Calu3 (cell line): ENCODE measurements at places on chromosomes 2 and 18. TPM values are rescaled to one million over a fixed set of nuclear protein-coding genes. Genes with fewer than 3 reads are reported as not detected.

DNA sequence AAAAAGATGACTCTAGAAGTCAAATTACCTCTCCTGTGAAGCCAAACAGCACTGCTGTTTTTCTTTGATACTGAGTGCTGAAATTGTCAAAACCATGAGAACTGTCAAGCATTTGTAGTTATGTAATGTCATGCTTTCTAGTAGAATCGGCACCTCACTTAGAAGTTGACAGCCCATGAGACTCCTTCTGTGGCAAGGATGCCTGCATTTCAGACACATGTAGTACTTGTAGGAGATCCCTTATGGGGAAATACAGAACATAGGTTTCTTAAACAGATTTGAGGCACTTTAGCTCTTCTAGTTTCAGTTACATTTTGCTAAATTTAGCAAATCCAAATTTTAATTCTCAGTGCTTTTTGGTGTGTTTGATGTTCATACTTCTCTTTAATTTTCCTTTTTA is 15.7 kb downstream of the ZNF407 start:
- no peak for DNase-seq

DNA sequence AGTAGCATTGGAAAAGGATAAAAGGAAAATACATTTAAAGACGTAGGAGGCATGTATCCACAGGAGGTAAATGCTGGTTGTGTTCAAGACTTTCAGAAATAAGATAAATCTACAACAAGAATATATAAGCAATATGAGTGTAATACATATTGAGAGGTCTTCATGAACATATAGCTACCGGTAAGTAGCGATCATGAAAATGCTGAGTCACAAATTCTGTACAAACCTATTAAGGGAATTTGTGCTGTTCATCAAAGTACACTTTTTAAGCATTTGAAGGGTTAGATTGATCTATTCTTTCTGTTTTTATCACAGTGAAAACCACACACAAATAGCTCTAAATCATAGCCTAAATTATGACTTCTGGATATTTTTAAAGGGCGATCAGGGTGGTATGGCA is 173.1 kb upstream of the NYAP2 start:
- DNase-seq: no peak

- DNase-seq: no peak
Observed at GRCh38 chr2:160751021-160751420, 257.4 kb upstream of the RBMS1 start.

DNA sequence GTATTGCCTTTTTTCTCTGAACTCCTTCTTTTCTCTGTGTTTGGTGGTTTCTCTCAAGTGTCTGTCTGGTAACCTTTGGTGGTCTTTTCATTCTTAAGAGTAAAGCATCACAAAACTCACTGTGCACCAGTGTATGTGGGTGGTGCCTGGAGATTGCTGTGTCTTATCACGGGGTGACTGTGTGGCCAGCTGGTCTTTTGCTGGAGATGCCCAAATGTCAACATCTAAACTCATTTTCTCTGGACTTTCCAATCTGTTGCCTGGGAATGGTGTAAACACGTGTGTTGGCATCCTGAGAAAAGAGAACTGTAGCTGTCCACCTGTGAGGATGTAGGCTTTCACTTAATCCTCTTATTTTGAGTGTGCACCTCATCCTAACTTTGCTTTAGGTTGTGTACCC is 323.2 kb downstream of the AGPS start:
- no peak for DNase-seq

DNA sequence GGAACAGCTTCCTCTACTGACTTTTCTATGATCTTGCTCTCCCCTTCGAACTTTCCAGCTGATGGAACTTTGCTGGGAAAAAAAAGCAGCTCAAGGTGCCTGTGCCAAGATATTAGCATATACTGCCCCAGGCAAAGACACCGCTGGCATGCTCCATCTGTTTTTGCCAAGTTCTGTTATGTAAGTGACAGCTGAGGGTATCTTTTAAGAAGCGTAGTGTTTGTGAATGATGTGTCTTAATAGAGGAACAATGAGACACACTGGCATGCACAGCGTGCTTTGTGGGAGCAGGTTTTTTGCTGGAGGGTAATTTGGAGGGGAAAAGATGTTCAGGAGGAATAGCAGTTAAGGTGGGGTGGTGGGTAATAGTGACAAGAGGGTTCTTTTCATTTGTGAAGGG is 47.8 kb downstream of the SLC4A3 start:
- DNase-seq: no peak

The ATP8B1 gene
- total RNA-seq: 62.3 and 66.2 TPM in 2 replicates

- DNase-seq: no peak
Observed at GRCh38 chr18:52391810-52392559, 52.0 kb downstream of the DCC start.

GRCh38 chr18:67379981-67380380 is 136.5 kb downstream of the DSEL start:
- DNase-seq: no peak

- no peak for DNase-seq
Observed at GRCh38 chr18:56988022-56988421, 158.9 kb upstream of the BOD1L2 start.

- no peak for DNase-seq
Observed at GRCh38 chr2:72830273-72830672, 4.4 kb upstream of the EXOC6B start.

GRCh38 chr2:165227571-165227970 is 11.6 kb upstream of the SCN2A start:
- no peak for DNase-seq

The DLGAP1 gene
- 3.2 and 9.0 TPM in 2 replicates for total RNA-seq

The RNF125 gene
- 0.50 and 0.98 TPM in 2 replicates for total RNA-seq

The AQP12B gene
- total RNA-seq: not detected in 2 replicates

The UPP2 gene
- not detected in 2 replicates for total RNA-seq

DNA sequence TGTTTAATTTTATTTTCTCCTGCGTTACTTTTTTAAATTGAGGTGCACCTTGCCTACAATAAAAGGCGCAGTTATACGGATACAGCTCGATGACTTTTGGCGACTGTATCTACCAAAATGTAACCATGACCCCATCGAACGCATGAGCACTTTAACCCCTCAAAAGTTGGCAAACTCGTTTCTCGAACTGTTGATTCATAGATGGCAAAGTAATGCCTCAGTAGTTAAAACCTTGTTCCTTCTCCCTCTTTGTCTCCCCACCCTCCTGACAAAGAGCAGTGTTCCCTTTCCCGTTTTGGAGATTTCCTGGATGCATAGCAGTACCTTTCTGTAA is 577 bp downstream of the MOGAT1 start:
- DNase-seq: no peak

The LTBP1 gene
- 12.8 and 13.9 TPM in 2 replicates for total RNA-seq

DNA sequence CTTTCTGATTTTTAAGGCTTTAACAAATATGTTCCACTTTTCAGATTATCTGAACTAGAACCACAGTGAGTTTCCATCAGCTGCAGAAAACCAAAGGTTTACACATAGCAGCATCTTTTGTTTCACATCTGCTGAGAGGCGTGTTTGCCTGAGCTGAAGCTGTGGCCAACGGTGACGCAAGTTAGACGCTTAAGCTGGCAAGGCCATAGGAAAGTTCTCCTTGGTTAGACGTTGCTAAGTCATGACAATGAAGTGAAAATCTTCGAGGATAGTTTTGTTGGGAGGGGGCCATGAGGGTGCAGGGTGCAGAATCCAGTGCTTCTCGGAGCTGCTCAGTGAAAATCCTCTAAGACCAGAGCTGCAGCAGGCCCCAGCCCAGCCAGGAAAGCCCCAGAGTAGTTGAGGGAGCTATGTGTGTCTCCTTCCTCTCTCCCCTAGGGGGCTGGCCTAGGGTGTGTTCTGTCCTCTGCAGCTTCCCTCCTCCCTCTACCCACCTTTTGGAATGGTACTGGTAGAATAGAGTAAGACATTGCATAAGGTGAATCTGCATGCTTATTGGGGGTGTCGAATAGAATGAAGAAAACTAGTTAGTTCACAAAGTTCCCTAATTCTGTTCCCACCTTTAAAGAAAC is 105.4 kb downstream of the FHOD3 start:
- no peak for DNase-seq

The OSBPL1A gene
- total RNA-seq: 26.0 and 34.8 TPM in 2 replicates

DNA sequence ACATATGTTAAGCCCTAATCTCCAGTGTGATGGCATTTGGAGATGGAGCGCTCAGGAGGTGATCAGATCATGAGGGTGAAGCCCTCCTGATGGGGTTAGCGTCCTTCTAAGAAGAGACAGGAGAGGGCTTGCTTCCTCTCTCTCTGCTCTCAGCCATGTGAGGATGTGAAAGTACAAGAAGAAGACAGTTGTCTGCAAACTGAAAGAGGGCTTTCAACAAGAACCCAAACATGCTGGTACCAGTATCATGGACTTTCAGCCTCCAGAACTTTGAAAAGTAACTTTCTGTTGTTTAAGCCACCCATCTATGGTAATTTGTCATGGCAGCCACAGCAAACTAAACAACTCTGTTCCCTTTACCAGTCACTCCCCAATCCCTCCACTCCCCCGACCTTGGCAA is 47.4 kb downstream of the CACNB4 start:
- no peak for DNase-seq

GRCh38 chr2:234536178-234536965 is 39.5 kb upstream of the ARL4C start:
- DNase-seq: no peak

The ANKRD62 gene
- not detected in 2 replicates for total RNA-seq

- DNase-seq: no peak
Observed at GRCh38 chr18:7575465-7576028, 8.4 kb downstream of the PTPRM start.

The CSRNP3 gene
- total RNA-seq: 0.86 and 1.8 TPM in 2 replicates

GRCh38 chr2:98776136-98776535 is 45.2 kb upstream of the MGAT4A start:
- DNase-seq: no peak

GRCh38 chr2:11746807-11747459 is 501 bp downstream of the LPIN1 start:
- no peak for DNase-seq

DNA sequence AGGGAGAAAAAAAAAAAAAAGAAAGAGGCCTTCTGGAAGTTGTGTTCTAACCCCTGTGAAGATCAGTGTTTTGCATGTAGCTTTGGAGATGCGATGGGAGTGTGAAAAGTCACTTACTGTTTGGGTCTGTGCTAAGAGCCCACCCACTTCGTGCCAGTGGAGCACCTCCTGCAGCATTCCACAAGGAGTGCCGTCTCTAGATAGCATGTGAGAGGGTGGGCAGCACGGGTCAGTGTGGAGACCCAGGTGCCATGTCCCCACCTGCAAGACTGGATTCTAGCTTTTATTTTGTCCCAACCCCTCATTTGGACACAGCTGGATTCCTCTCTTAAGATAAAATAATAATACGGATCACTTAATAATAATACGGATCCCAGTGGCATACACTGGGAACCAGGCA is 12.5 kb upstream of the TMEM185B start:
- DNase-seq: no peak

The ALKAL2 gene
- total RNA-seq: not detected in 2 replicates

The ROCK2 gene
- 30.8 and 35.3 TPM in 2 replicates for total RNA-seq

GRCh38 chr2:84288293-84288692 is 170.8 kb downstream of the SUCLG1 start:
- DNase-seq: no peak

The ALPP gene
- not detected in 2 replicates for total RNA-seq

The FIGN gene
- total RNA-seq: 8.4 and 9.1 TPM in 2 replicates

DNA sequence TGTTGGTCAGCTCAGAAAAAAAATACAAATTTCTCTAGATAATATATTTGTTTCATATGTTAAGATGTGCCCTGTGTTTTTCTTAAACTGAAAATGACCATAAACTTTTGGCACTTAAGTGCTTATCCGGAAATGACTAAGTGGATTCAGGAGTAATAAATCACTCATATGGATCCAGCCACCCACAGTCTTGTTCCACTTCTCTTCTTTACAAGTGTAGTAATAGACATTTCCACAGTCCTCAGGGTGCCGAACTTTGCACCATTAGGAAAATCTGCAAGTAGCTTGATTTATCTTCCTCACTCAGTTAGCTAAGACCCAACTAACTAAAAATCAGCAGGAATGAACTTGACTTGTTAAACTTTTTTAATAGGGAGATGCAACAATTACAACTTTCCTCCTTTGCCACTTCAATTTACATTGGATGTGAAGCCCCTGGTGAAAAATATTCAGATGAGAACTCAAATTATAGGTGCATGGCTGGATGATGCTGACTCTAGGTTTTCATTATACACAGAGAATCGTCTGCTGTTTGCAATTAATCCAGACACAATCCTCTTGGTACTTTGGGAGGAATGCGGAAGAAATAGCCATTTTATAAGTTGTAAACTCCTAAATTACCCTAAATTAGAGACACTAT is 322.5 kb downstream of the ARHGAP15 start:
- DNase-seq: no peak

DNA sequence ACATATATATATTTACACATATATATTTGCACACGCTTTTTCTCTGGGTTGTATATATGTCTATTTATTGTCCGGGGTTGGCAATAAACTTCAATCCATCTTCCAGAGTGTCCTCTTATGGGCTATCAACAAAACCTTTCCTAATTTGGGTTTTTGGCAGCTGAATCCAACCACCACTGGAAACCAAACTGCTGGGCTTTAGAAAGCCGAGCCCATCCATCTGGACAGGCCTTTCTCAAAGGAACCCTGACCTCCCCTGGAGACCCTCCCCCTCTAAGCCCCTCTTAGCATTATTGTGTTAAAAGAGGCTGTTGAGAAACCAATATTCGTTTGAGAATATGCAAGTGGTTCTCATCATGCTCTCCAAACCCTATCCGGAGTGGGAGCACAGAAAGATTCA is 153.6 kb downstream of the NRP2 start:
- no peak for DNase-seq

DNA sequence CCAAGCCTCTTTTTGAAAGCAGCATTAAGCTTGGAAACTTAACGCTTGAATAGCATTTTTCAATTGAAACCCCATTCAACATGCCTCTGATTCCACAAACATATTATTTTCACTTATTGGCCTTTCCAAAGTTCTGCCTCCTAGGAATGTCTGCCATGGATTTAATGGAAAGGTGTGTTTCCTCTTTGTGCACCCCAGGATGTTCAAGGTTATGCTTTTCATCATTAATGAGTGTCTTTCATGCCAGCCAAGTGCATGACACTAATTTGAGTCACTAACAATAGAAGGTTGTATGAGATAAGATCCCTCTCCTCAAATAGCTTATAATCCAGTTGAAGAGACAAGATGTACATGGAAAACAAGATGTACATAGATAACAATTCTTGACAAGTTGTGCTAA is 84.7 kb downstream of the ALPK2 start:
- no peak for DNase-seq

DNA sequence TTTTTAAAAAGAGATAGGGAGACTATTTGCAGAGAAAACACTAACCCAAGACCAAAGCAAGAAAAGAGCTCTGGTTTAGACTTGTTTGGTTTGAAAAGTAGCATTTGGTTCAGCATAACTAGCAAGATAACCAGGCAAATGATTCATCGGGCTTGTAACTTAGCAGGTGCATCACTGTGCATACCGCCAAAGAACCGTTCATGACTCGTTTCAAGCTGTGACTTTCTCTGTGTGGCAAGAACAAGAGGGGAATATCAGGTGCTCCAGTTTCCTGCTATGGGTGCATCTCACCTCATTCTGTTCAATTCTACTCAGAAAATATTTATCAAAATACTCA is 244.9 kb downstream of the ETAA1 start:
- DNase-seq: no peak

DNA sequence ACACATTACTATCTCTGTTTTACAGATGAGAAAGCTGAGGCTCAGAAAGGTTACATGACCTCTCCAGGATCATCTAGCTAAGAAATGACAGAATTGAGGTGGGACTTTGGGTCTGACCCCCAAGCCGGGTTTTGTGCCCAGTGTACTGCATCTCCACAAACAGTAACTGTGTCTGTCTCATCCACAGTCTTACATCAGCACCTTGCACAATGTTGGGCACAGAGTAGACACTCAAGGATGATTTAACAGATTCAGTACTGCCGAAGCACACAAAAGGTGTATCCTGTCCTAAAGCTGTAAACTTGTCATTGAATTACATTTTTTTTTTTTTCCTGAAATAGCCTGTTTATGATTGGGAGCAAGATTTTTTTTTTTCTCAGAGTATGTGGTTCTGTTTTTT is 84.8 kb downstream of the ADCYAP1 start:
- no peak for DNase-seq
